Activated CD4-positive, alpha-beta memory T cell treated with anti-CD3 and anti-CD28 coated beads for 36 hours (primary cell): ENCODE measurements at places on chromosomes 1 and 21. TPM values are rescaled to one million over a fixed set of nuclear protein-coding genes. Genes with fewer than 3 reads are reported as not detected.

GRCh38 chr1:203202431-203203245, 16.1 kb upstream of the CHI3L1 start:
- no peak overlapping the region for H3K4me3 ChIP-seq
- no peaks in the 10 kb centered on the region for H3K4me1 ChIP-seq
- no peak overlapping the region for H3K27ac ChIP-seq
- DNase-seq, result no peak

- no peak overlapping the region for H3K4me3 ChIP-seq
- no peak for DNase-seq
- no peaks in the 10 kb centered on the region for H3K36me3 ChIP-seq
- H3K4me1 ChIP-seq, result peaks cover 11% of the 10 kb centered on the region
- peaks cover 25% of the 10 kb centered on the region for H3K27me3 ChIP-seq
These were observed 32.5 kb upstream of the HMCN1 start for GRCh38 chr1:185701650-185702049.

DNA sequence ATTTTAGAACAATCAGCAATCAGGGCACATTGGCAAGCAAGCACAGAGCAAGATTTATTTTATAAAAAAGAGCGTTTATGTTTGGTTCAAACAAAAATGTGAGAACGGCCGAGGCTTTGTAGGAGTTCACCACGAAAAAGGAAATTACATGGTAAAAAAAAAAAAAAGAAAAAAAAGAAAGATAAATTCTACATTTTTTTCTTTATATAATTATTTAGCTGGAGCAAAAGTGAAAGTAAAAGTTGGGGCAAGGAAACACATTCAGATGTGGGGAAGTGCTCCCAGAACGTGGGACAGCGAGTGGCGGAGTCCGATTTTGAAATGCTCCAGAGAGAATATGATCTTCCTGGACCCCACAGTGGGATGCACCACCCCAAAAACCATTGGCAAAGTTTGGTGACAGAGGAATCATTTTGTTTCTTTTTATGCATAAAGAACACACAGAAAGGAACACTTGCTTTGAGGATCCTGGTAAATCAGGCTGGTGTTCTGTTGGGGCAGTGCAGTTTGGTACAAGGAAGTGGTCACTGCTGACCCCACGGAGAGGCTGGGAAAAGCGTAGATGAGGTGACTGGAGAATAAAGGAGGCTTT, 16.3 kb upstream of the ATP5PO start:
- DNase-seq, result no peak
- peaks cover 41% of the 10 kb centered on the region for H3K4me1 ChIP-seq
- H3K27me3 ChIP-seq, result no peaks in the 10 kb centered on the region
- peak overlapping the region; percentile 92 for H3K4me3 ChIP-seq
- peaks cover 17% of the 10 kb centered on the region for H3K36me3 ChIP-seq
- peak overlapping the region; percentile 99 for H3K27ac ChIP-seq

Gene ASPM
- 46.4 TPM for total RNA-seq
